ENCODE measurements at places on chromosomes 2 and 18.

GRCh38 chr2:204505946-204506345 is 39.3 kb upstream of the PARD3B start:
- DNase-seq, result no peak

DNA sequence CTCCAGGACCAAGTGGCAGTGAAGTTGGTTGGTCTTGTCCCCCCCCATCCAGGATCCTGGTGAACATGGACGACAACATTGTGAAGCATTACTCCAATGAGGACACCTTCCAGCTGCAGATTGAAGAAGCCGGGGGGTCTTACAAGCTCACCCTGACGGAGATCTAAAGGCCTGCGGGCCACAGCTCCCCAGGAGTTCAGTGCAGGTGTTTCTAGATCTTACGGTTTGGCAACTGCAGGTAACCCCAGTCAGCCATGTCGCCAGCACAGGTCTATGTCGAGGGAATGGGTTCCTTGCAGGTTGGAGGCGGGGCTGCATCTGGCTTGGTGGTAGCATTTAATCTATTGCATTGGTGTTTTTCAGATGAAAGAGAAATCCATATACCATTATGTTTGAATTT is 42.8 kb upstream of the KLF11 start:
- no peak for DNase-seq

GRCh38 chr18:3605954-3606443 is 156.0 kb downstream of the TGIF1 start:
- DNase-seq, result no peak

DNA sequence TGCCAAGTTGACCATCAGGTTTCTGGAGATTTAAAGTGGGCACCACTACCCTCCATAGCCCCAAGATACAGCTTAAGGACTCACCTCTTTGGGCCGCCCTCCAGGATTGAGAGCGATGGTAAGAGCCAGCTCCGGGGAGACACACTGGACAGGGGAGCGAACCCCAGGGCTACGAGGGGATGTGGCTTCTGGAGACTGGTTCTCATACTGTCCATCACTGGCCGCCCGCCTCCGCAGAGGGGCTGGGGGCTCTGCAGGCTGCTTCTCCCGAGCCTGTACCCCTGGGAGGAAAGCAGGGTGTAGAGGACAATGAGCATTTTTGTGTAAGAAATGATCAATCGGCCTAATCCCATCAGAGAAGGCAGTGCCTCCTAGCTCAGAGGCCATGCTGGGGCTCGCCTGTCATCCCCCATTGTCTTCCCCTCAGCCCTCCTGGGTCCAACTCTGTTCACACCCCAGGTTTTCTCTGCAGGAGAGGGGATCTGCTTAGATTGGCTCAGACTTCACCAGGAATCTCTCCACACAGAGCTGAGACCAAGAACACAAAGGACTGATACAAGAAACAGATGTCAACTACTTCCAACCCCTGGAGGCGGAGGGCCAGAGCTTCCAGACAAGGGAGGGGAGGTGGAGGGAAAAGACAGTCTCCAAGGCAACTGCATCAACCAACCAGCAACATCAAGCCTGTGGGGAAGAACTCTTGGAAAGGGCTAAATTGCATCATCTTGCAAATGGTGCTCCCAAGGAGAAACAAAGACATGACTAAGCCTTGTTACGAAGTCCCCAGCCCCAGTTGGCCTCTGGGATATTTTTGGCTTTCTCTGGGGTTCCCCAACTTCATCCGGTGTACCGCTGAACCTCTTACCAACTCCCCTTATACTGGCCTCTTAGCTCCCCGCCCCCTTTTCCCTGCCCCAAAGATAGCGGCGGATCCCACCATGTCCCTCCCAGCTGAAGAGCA is 166.6 kb downstream of the TNS1 start:
- DNase-seq, result no peak

DNA sequence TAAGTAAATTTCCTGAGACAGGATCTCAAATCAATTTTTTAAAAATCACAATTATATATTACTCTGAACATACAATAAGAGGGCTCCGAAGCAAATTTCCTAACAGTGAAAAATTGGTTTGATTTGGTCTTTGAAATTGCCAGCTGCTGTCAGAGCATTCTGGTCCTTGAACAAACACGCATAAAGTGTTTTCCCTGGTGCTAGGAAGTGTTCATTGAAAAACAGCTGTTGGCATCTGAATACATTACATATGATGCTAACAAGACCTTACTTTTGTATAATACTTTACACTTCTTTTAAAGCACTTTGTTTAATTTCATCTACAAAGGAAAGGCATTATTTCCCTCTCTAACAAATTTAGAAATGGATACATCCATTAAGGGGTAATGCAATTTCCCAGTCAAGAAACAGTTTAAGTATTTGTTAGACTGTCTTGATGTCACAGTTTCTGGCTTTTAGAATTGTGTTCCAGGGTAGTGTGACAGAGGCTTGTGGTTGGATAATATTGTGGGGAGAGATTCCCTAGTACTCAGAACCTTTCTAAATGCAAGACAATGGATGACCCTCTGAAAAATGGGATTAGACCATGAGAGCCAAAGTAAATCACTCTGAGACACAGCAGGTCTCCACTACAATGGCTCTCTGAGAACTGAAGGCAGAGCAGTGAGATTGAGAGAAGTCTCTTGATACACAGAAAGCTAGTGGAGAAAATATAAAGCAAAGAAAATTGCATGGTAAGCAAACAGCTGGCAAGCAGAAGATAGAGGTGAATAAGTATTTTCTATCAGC is 299.0 kb downstream of the TRIB2 start:
- DNase-seq, result no peak

DNA sequence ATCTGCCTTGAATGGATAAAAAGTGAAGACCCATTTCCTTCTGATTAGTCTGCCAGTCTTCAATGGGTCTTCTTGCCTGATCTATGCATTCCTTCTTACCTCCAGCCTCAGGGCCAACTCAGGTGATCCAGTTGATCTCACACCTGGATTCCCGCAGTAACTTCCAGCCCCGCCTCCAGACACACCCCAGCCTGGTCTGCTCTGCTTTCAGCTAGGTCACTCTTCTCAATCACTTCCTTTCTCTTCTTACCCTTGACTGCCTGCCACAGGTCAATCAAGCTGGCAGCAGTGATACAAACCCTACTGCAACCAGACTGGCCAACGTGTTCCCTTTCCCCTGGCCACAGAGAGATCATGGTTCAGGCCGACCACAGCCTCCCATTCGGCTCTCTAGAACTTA is 263.6 kb downstream of the ZNF516 start:
- DNase-seq, result no peak

- no peak for DNase-seq
These were observed 814.2 kb upstream of the SLC39A10 start for GRCh38 chr2:194842871-194843270.

GRCh38 chr2:25044011-25044410 is 2.1 kb downstream of the EFR3B start:
- DNase-seq, result no peak

DNA sequence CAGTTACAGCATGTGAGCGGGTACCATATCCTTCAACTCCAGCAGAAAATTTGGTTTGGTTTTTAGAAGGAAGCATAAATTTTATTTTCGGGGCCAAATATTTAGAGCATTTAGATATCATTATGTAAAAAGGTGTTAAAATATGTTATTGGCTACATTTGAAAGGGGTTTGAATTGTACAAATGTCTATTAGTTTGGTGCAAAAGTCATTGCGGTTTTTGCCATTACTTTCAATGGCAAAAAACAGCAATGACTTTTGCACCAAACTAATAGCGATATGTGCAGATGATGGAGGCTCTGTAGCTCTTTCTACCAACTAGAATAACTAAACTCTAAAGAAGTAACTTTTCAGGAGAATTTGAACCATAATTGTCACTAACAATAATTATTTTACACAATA is 1666.2 kb upstream of the SLC39A10 start:
- no peak for DNase-seq

DNA sequence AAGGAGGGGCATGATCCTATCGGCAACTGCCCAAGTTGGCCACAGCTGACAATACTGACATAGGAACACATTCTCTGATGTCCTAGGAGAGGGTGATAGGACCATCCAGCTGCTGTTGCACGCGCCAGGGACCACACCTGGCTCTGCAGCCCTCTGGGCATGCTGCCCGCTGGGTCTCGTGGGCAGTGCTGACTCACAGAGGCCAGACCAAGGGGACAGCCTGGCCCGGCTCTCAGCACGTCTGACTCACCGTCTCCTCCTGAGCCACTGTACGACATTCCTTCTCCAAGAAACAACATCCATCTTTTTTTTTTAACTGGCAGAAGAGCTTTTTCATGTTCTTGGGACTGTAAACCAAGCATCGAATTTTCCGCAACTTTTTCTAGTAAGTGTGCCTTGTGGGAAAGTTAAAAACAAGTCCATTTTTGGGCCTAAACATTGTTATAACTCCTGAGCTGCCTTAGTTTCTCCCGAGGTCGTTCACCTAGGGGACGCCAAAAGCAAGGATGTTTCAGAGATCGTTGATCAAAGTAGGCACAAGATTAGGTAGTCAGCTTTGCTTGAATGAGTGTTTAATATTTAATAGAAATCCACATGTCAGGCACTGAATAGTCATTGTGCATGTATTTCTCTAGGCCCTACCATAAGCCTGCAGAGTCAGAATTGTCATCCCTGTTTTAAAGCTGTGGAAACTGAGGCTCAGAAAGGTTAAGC is 100.3 kb downstream of the TTC32 start:
- no peak for DNase-seq

DNA sequence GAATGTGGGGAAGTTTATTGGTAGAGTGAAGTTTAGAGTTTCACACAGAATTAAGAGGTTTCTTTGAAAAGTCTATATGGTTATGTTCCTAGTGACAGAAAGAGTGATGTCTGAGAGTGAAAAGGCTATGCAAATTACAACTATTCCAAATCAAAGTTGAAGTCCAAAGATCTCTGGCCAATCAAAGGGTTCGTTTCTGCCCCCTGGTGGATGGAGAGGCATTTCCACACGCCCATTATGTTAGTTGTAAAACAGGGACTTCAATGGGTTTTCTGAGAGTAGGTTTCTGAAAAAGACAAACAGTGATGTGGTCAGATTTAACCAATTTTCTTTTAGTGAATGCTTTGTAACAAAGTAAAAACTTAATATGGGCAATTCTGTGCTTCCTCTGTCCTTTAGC is 441.5 kb upstream of the POU3F3 start:
- DNase-seq, result peak; percentile 27

- DNase-seq, result no peak
These were observed 101.7 kb upstream of the ZSWIM2 start for GRCh38 chr2:186950694-186951093.

DNA sequence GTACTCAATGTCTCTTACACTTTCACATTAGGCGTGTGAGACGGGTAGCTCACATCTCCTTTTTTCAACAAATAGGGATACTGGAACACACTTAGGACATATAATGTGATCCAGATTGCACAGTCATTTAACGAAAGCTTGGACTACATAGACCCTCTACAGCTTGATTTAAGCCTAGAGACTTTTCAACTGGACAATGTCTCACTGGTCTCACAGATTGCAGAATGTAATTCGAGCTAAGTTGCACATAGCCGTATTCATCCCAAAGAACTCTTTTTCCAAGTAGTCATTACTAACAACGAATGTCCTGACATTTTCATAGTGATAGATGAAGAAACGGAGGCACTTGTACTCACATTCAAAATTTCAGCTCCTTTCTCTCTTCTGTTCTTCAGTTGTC is 612.1 kb downstream of the ZEB2 start:
- DNase-seq, result no peak

- DNase-seq, result no peak
These were observed 234.5 kb downstream of the MTX2 start for GRCh38 chr2:176503776-176504175.

- peak; percentile 82 for DNase-seq
These were observed 54.3 kb upstream of the AGPS start for GRCh38 chr2:177338177-177338721.

DNA sequence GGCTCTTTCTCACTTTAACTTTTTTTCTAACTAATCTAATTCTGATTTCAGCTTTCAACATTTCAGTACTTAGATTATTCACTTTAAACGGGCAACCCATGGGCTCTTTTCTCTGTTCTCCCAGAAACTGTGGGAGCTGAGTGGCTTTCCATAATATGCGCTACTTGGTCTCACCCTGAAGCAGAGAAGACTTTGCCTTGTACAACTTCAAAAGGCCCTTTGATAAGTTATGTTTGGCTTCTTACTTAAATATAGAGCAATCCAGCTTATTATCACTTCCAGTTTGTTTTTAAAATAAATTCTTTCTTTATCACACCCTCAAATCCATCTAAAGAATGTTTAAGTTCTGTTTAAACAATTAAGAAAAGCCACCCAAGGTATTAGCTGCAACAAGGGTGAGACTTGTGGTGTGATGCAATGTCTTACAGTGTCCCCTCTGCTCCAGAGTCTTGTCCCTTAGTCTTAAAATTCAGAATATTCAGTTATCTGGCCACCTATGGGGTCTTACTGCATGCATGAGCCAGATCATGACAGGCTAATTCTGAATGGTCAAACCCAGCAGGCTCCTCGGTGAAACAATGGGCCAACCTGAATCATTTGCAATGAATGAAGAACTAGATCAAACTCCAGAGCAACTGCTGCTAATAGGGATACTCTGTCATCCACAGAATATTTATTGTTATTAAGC is 38.8 kb downstream of the GCG start:
- no peak for DNase-seq

DNA sequence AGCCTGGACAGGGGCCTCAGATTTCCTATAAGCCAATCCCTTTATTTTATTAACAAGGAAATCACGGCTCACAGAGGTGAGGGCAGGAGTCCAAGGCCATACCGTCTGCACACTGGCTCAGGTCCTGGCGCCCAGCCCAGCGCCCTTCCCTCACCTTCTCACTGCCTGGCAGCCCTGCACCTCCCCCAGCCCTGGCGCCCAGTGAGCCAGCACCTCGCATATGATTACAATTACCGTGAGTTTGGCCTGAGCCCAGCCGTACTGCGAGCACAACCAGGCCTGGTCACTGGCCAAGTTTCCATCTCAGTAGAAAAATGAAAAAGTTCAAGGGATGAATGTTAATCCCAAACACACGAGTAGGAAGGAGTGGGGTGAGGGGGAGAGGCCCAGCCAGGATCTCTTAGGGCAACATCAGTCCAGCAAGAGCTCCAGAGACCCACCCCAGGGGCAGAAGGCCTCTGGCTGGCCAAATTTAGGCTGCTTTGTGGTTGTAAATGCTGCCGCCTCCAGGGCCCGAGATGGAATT is 68.4 kb downstream of the MCFD2 start:
- no peak for DNase-seq

- DNase-seq, result peak; percentile 78
These were observed 94.3 kb downstream of the HNRNPLL start for GRCh38 chr2:38508311-38509039.

GRCh38 chr18:68427951-68428401 is 286.9 kb downstream of the TMX3 start:
- peak; percentile 90 for DNase-seq
